ENCODE measurements at places on chromosomes 1 and 21.

DNA sequence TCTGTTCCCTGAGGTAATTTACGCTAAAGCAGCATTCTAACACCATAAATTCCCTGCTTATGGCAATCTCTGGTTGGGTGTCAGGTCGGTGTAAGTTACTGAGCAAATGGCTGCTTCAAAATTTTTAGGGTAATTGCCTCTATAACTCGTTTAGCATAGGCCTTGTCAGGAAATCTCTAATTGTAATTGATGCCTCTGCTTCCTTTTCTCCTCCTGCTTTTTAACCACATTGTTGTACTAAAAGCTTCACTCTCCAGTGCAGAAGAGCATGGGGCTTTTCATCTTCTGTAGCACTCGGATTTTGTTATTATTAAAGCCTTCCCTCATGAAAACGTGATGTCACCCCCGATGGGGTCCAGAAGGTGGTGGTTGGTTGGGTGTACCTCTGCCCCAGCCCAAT is 141.6 kb upstream of the NBPF11 start:
- H3K27me3 ChIP-seq, result no peaks in the 10 kb centered on the region
- no peak overlapping the region for H3K27ac ChIP-seq
- DNase-seq, result no peak
- H3K36me3 ChIP-seq, result no peaks in the 10 kb centered on the region
- H3K4me3 ChIP-seq, result no peak overlapping the region

GRCh38 chr1:173400387-173400995 is 76.6 kb upstream of the PRDX6 start:
- no peak overlapping the region for H3K27ac ChIP-seq
- DNase-seq, result no peak
- no peak overlapping the region for H3K4me3 ChIP-seq
- H3K27me3 ChIP-seq, result no peaks in the 10 kb centered on the region
- H3K4me1 ChIP-seq, result no peaks in the 10 kb centered on the region

GRCh38 chr1:42370876-42371549 is 9.6 kb upstream of the RIMKLA start:
- H3K27ac ChIP-seq, result no peak overlapping the region
- no peak for DNase-seq
- no peak overlapping the region for H3K4me3 ChIP-seq
- no peaks in the 10 kb centered on the region for H3K27me3 ChIP-seq

GRCh38 chr1:184545601-184546000 is 158.8 kb downstream of the C1orf21 start:
- no peak for DNase-seq
- no peaks in the 10 kb centered on the region for H3K27me3 ChIP-seq
- no peaks in the 10 kb centered on the region for H3K36me3 ChIP-seq
- H3K27ac ChIP-seq, result no peak overlapping the region

- DNase-seq, result no peak
- no peak overlapping the region for H3K27ac ChIP-seq
- no peak overlapping the region for H3K4me3 ChIP-seq
- H3K4me1 ChIP-seq, result no peaks in the 10 kb centered on the region
- peaks cover 10% of the 10 kb centered on the region for H3K36me3 ChIP-seq
Observed at GRCh38 chr1:150798525-150798924, 9.5 kb downstream of the CTSK start.

GRCh38 chr1:219294251-219294650 is 120.6 kb downstream of the LYPLAL1 start:
- no peaks in the 10 kb centered on the region for H3K27me3 ChIP-seq
- no peak overlapping the region for H3K27ac ChIP-seq

- DNase-seq, result peak; percentile 59
- H3K27ac ChIP-seq, result no peak overlapping the region
- no peaks in the 10 kb centered on the region for H3K27me3 ChIP-seq
- H3K4me3 ChIP-seq, result no peak overlapping the region
Observed at GRCh38 chr1:32336963-32337675, 1.1 kb upstream of the MARCKSL1 start.

DNA sequence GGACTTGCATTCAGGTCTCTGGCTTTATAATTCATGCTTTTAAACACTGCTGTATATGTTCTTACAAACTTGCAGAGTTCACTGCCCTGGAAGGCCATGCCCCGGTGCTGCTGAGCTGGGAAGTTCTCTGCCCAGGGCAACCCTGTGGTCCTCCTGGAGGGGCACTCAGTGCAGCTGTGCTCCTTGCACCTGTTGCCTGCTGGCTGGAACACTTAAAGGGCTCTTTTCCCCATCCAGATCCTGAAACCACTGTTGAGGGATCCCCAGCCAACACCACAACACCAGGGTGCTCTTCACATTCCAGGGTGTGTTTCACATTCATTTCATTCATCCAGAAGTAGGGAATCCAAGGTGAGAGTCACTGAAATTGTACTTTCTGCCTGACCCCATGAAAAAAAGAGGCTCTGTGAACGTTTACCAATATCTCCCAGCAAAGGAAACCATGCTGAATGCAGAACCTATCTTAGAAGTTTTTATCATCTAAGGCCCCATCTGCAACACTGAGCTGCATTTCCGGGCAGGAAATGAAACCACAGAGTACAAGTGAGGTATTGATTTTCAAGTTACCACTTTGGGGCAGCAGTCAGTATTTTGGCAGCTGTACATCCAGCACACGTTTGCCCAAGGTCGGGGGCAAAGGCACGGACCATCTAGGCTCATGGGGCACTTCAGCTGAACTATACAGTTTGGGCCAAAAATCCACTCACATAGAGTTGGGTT is 16.4 kb upstream of the KIAA0040 start:
- H3K4me1 ChIP-seq, result peaks cover 46% of the 10 kb centered on the region
- no peaks in the 10 kb centered on the region for H3K36me3 ChIP-seq
- peak; percentile 28 for DNase-seq
- H3K4me3 ChIP-seq, result peak overlapping the region; percentile 38

DNA sequence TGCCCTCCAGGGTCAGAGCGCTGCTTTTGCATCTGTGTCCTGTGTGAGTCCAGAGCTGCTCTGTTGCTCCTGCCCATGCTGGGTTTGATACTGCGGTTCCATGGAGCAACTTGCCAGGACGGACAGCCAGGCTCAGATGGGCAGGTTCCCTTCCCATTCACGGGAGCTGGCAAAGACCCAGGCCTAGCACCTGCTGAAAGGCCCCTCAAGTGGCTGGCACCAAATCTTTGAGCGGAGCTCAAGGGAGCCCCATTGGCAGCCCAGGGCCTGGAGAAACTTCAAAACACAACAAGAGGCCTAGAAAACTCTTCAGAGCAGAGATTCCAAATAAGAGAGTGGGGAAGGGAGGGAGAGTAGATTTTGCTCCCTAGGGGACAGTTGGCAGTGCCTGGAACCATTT is 97.2 kb downstream of the ACTL8 start:
- no peak for DNase-seq
- H3K36me3 ChIP-seq, result no peaks in the 10 kb centered on the region
- H3K27ac ChIP-seq, result no peak overlapping the region
- H3K4me1 ChIP-seq, result no peaks in the 10 kb centered on the region
- H3K4me3 ChIP-seq, result no peak overlapping the region

GRCh38 chr1:228697207-228698016 is 37.9 kb upstream of the RHOU start:
- no peak for DNase-seq
- no peaks in the 10 kb centered on the region for H3K27me3 ChIP-seq
- no peak overlapping the region for H3K27ac ChIP-seq
- peaks cover 4% of the 10 kb centered on the region for H3K4me1 ChIP-seq
- H3K36me3 ChIP-seq, result no peaks in the 10 kb centered on the region

- H3K27ac ChIP-seq, result no peak overlapping the region
- H3K27me3 ChIP-seq, result no peaks in the 10 kb centered on the region
- H3K4me3 ChIP-seq, result no peak overlapping the region
- no peak for DNase-seq
- H3K4me1 ChIP-seq, result no peaks in the 10 kb centered on the region
- H3K36me3 ChIP-seq, result peaks cover 21% of the 10 kb centered on the region
Observed at GRCh38 chr1:25959611-25960010, 38.3 kb downstream of the PAFAH2 start.

GRCh38 chr21:45709173-45709572 is 65.6 kb downstream of the PCBP3 start:
- DNase-seq, result no peak
- H3K4me1 ChIP-seq, result no peaks in the 10 kb centered on the region
- H3K36me3 ChIP-seq, result no peaks in the 10 kb centered on the region
- H3K27me3 ChIP-seq, result no peaks in the 10 kb centered on the region
- H3K4me3 ChIP-seq, result no peak overlapping the region
- H3K27ac ChIP-seq, result no peak overlapping the region

- H3K4me1 ChIP-seq, result no peaks in the 10 kb centered on the region
- DNase-seq, result no peak
- no peaks in the 10 kb centered on the region for H3K36me3 ChIP-seq
- no peaks in the 10 kb centered on the region for H3K27me3 ChIP-seq
- H3K4me3 ChIP-seq, result no peak overlapping the region
Observed at GRCh38 chr1:51071291-51072042, 30.6 kb upstream of the C1orf185 start.

GRCh38 chr1:246208105-246208504 is 299.0 kb downstream of the SMYD3 start:
- no peaks in the 10 kb centered on the region for H3K4me1 ChIP-seq
- no peak overlapping the region for H3K4me3 ChIP-seq
- H3K27ac ChIP-seq, result no peak overlapping the region
- H3K27me3 ChIP-seq, result no peaks in the 10 kb centered on the region

DNA sequence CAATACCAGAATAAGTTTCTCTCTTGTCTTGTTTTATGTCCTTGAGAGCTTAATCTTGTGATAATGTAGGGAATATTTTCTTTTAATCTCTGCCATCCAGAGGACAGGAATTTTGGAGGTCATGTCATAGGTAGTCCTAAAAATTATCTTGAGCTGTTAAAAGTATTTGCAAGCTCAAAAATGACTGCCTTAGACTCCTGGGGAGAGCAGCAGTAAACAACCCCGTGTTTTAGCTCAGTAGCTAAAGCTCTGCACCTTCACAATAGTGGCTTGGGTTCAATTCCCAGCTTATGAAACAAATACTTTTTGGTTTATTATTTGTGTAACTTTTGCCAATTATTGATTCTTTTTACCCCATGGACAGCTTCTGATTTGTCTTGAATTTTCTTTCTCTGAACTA is 99.4 kb upstream of the OLFM3 start:
- no peaks in the 10 kb centered on the region for H3K36me3 ChIP-seq
- H3K4me1 ChIP-seq, result no peaks in the 10 kb centered on the region
- H3K27ac ChIP-seq, result no peak overlapping the region

- no peaks in the 10 kb centered on the region for H3K27me3 ChIP-seq
- H3K4me1 ChIP-seq, result no peaks in the 10 kb centered on the region
- DNase-seq, result no peak
- H3K4me3 ChIP-seq, result no peak overlapping the region
- H3K27ac ChIP-seq, result no peak overlapping the region
Observed at GRCh38 chr21:41230497-41230896, 62.5 kb downstream of the BACE2 start.

GRCh38 chr1:42506576-42506975 is 43.5 kb downstream of the CCDC30 start:
- no peak overlapping the region for H3K4me3 ChIP-seq
- DNase-seq, result no peak
- no peaks in the 10 kb centered on the region for H3K27me3 ChIP-seq
- H3K4me1 ChIP-seq, result no peaks in the 10 kb centered on the region
- peaks cover 6% of the 10 kb centered on the region for H3K36me3 ChIP-seq

DNA sequence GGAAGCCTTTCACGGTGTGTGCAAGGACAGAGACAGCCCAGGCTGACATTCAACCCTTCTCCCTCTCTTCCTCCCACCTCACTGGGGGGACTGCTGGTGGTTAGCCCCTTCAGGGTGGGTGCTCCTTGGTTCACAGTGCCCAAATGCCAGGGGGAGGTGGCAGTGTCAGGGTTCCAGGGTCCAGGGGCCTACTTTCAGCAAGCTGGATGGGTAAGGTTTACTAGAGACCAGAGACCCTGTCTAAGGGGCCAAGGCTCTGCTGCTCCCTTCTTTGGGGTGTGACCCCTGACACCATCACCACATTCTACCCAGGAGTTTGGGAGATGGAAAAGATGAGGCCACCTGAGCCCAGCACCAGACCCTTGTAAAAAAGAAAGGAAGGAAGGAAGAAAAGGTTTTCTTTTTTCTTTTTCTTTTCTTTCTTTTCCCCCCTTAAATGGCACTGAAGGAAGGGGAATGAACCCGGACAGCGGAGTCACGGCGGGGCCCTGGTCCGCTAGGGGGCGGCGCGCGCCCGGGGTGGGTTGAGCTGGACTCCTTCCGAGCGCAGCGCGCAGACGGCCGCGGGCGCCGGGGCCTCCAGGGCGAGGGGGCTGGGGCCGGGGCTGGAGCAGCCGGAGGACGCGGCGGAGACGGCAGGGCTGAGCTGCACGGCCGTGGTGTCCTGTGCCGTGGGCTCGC is 18.8 kb downstream of the KNCN start:
- no peaks in the 10 kb centered on the region for H3K36me3 ChIP-seq
- H3K27me3 ChIP-seq, result no peaks in the 10 kb centered on the region
- peaks cover 3% of the 10 kb centered on the region for H3K4me1 ChIP-seq
- H3K4me3 ChIP-seq, result peak overlapping the region; percentile 37
- no peak overlapping the region for H3K27ac ChIP-seq

DNA sequence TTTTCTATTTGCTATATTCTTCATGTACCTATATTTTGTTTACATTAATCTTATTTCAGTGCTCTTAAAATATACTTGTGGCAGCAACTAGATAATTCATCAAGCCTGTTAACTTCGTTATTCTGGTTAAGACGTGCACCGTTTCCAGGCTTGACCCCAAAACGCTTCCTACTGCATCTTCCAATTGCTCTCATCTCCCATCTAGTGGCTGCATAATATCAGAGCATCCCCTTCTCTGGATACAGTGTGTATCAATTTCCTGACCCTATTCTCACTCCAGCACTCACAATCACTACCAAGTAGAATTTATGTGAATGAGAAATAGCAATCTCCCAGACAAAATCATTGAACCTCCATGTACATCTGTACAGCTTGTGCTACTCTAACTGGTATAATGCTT is 1280.3 kb upstream of the B3GALT2 start:
- no peaks in the 10 kb centered on the region for H3K36me3 ChIP-seq
- H3K27me3 ChIP-seq, result no peaks in the 10 kb centered on the region
- H3K4me1 ChIP-seq, result no peaks in the 10 kb centered on the region
- no peak overlapping the region for H3K4me3 ChIP-seq
- no peak for DNase-seq
- H3K27ac ChIP-seq, result no peak overlapping the region

GRCh38 chr1:241870336-241870735 is 22.3 kb downstream of the EXO1 start:
- no peaks in the 10 kb centered on the region for H3K27me3 ChIP-seq
- H3K4me3 ChIP-seq, result no peak overlapping the region
- H3K27ac ChIP-seq, result no peak overlapping the region

- H3K27ac ChIP-seq, result no peak overlapping the region
- no peak overlapping the region for H3K4me3 ChIP-seq
- no peak for DNase-seq
- H3K36me3 ChIP-seq, result no peaks in the 10 kb centered on the region
Observed at GRCh38 chr1:40004857-40005256, 35.7 kb upstream of the CAP1 start.

- H3K4me1 ChIP-seq, result no peaks in the 10 kb centered on the region
- no peaks in the 10 kb centered on the region for H3K27me3 ChIP-seq
- H3K4me3 ChIP-seq, result no peak overlapping the region
- H3K27ac ChIP-seq, result no peak overlapping the region
- no peaks in the 10 kb centered on the region for H3K36me3 ChIP-seq
- no peak for DNase-seq
Observed at GRCh38 chr1:93322349-93322748, 23.4 kb upstream of the DR1 start.
